ENCODE measurements at places on chromosomes 6 and 20.

- no peak for DNase-seq
These were observed 122.6 kb downstream of the HIVEP2 start for GRCh38 chr6:142822383-142822782.

GRCh38 chr20:4160761-4161305, 145.5 kb upstream of the RNF24 start:
- peak; percentile 34 for DNase-seq

GRCh38 chr6:79077715-79078074, 359 bp downstream of the PHIP start:
- no peak for DNase-seq

DNA sequence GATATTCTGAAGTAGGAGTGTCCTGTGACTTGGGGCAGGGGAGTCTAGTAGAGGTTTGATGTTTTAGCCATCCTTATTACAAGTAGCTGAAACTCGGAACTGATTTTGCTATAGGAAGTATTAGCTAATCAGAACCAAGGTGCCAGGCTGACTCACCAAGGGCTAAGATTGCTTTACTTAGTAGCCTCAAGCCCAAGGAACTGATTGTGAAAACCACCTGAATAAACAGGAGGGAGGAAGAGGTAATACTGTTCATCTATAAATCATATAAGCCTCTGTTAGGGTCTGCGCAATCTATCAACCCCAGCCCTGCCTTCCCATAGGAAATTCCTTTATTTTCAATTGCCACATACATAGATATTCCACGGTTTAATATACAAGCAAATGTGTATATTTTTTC, 54.4 kb downstream of the GNAS start:
- DNase-seq, result no peak

DNA sequence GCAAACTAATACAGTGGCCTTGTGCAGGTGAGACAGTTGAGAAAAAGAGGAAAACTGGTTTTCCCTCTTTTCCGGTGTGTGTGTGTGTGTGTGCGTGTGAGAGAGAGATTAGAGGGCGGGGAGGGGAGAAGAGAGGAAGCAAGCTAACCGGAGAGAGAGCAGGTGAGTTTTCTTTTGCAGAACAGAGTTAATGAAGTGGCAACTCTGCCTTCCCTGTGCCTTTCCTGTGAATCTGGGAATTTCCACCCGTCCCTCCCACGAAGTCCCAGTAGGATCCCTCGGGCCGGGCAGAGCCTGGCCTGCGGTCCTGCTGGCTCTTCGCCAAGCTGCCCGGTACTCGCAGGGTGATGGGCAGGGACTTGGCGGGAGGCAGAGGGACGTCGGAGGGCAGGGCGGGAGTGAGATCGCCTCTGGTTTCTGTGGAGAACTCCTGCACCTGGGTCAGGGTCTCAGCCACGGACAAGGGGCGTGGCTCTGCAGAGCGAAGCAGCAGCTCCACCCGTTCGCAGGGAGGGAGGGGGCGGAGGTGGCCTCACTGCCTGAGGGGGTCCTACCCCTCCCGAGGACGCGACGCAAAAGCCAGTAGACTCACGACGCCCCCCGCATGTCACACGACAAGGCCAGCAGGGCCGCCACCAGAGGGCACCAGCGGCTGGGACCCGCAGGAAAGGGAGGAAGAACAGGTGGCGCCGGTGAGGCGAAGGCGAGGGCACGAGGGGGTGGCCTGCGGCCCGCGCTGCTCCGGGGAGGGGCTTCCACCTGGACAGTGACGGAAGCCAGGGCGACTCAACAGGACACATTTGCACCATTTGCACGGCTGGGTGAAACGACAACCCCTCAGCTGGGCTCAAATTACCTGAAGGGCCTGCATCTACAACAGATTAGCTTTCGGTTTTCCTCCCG, 51.2 kb upstream of the RNF182 start:
- peak; percentile 78 for DNase-seq

GRCh38 chr6:147281895-147282565, 77.8 kb downstream of the STXBP5 start:
- DNase-seq, result no peak

DNA sequence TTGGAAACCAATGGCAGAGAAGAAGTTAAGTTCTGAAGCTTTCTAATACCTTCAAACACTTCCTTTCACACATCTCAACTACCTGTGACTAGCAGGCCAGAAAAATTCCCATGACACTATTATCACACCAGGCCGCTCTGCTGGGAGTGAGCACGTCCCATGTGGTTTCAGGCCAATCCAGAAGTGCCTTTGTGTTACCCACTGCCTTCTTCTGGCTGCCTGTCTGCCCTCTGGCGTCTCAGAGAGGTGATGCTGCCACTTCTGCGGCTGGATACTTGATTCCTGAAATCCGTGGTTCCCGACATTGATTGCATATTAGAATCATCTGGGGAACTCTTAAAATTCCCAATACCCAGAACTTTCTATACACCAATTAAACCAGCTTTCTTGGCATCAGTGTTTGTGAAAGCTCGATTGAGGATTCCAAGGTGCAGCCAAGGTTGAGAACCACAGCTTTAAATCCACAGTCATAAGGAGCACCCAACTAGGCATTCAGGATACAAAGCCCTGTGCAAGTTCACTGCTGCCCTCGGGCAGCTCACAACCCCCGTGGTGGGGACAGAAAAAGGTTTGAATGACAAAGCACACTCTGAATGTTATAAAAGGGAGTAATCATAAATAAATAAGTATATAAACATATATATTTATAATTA, 65.6 kb downstream of the STMND1 start:
- no peak for DNase-seq

DNA sequence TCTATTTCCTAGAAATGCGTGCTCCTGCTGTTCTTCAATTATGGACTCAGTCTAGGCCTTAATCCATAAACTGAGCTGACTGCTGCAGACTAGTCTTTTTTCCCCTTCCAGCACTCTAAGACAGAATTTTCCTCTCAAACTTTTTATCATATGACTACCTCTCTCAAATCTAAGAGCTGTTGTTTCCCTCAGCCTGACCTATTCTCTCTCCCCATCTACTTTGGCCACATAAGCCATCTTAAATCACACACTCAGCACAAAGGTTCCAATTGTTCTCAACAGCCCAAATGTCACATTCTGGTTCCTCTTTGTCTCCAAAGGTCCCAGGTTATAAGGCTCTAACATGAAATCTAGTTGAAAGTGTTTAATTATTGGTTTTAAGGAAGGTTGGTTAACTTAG, 85.2 kb downstream of the PRSS35 start:
- DNase-seq, result no peak

GRCh38 chr6:128519931-128520435, 416 bp downstream of the PTPRK start:
- peak; percentile 61 for DNase-seq

GRCh38 chr20:33664085-33664761, 2.1 kb downstream of the C20orf144 start:
- peak; percentile 36 for DNase-seq

- no peak for DNase-seq
These were observed 62.9 kb downstream of the GTF2H5 start for GRCh38 chr6:158230967-158231550.

DNA sequence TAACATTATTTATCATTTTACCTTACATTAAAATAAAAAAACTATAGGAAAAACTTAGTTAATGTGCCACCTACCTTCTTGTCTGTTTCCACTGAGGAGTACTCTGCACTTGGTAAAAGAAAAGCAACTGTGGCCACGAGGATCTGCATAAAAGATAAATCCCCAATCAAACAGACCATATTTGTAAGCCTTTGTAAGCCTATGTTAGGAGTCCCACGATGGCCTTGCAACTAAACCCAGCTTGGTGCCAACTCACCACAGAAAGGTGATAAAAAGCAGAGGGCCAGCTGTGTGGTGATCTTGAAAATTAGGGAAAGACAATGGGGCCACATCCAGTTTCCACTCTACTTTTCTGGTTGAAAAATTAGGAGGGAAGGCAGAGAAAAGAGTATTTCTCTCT, 156.9 kb downstream of the INSM1 start:
- no peak for DNase-seq

GRCh38 chr6:122798099-122798641, 9.1 kb downstream of the SMPDL3A start:
- DNase-seq, result no peak

DNA sequence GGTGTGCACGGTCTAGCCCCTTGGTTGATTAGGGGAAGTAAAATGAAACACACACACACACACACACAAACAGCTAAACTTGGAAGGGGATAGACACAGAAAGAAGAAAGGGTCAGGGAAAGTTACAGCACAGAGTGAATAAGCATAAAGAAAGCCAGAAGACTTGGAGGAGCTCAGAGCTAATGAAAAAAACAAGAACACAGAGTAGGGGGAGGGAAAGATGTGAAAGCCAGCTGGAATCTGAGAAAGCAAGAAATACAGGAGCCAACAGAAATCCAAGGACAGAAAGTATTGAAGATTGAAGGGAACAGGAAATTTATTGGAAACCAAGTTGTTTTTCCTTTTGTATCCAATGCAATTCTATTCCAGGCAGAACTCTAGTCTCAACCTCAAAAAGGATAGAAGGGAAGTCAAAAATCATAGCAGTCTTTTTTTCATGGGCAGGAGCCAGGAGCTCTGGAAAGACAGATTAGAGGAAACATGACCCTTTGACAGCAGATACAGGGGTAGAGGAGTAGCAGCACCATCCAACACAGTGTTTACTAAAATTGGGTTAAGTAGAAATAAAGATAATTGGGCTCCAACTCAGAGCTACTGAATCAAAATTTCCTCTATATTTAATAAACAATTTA, 10.1 kb downstream of the HMGCLL1 start:
- no peak for DNase-seq

DNA sequence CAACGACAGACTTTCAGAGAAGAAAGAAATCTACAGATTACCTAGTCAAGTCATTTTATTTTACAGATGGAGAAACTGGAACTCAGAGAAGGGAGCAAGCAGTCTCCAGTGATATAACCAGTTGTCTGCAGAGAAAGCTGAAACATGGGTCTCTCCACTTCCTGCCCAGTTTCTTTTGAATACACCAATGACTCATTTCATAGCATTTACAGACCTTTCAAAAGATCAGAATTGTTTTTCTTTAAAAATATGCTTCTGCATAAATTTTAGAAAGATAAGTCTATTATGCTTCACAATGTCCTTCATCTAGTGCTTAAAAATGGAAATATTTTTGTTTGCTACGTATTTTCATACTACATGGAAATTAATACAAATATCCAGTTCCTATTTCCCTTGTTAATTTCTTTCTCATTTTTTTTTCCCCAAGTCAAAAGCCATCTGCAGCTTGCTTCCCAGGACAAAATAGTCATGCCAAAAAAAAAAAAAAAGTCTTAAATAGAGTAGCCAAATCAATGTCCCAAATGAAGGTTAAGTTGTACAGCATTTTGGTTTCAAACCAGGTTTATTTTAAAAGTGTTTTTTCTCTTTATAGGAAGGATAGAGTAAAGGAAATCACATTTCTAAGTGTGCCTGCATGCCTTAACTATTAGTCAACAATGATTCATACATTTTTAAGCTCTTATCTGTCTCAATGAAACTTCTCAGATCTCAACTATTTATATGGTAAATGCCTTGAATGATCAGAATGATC, 36.9 kb downstream of the ARHGAP18 start:
- DNase-seq, result no peak

DNA sequence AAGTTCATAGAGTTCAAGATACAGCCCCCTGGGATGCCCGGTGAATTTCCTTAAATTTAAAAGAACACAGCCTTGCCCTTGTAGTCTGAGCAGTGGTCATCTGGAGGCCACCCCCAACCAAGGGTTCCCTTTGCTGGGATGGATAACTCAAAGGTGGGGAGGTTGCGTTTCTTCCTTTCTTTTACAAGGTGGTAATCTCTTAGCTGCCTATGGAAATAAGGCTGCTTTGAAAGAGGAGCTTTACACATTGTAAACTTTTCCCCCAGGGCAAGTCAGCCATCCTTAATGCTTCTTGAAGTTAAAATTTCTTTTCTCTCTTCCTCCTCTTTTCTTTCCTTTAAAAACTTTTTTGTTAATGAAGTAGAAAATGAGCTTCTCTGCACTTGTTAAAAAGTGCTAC, 71.2 kb upstream of the PRDM1 start:
- no peak for DNase-seq

Data from activated T-cell treated with anti-CD3 and anti-CD28 coated beads, Interleukin-2, amount 50 U/mL, for 1 hour (primary cell).